ENCODE measurements at places on chromosomes 2 and 18.

DNA sequence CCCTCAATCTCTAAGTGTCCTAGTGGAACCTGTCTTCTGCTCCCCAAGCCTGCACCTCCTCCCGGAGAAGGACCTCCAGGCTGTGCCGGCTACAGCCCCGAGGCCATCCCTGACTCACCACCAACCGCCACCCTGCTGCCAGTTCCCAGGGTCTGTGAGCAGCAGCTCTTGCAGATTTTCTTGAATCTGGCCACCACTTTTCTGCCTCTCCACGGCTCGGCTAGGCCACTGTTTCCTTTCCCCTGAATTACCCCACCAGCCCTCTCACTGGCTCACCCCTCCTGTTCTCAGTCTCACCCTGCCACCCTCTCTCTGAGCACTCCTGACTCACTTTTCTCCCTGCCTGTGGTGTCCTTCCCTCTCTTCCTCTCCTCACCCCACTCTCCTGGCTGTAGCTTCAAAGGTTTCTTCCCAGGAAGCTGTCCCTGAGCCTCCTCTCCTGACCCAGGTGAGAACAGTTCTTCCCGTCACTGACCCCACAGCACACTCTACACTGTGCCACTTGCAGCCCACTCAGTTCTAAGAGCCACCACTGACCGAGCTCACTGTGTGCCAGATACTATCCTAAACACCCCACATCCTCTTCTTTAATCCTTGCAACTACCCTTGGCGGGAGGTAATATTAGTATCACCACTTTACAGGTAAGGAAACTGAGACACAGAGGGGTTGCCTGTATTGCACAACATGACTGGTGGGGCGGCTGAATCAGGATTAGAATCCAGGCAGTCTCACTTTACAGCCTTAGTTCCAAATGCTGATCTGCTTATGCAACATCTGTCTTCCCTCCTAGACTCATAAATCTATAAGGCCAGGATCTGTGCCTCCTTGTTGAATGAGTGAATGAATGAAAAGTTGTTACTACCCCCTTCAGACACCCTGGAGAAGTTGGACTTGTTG is 111.6 kb downstream of the SMAD7 start:
- no peak for DNase-seq

- DNase-seq: no peak
Observed at GRCh38 chr2:64649013-64649484, 4.7 kb downstream of the SERTAD2 start.

- DNase-seq: no peak
Observed at GRCh38 chr2:148969659-148970061, 68.8 kb upstream of the LYPD6B start.

DNA sequence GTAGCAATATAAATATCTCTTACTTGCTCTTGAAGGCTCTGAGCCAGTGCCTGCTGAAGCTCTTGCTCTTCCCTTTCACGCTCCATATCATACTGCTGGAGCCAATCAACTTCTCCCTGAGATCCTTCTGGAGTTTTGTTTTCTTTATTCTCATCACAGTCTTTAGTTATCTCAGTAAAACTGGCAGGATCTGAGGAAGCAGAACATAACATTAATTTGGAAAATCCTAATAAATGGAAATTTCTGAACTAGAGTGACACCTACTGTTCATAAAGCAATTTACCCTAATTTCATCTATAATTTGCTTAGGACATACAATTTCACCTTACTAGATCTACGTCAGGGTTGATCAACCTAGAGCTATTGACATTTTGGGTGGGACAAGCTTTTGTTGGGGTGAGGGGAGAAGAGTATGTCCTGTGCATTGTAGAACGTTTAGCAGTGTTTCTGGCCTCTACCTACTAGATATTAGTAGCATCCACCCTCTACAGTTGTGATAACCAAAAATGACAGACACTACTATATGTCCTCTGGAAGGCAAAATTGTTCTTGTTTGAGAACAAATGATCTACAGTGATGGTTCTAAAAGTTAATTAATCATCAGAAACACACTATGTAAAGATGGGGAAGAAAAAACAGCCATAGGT is 47.2 kb downstream of the VIL1 start:
- DNase-seq: no peak

GRCh38 chr2:168683996-168684395 is 118.4 kb upstream of the NOSTRIN start:
- DNase-seq: no peak

- DNase-seq: peak; percentile 50
Observed at GRCh38 chr18:6885992-6886796, 156.7 kb downstream of the ARHGAP28 start.

DNA sequence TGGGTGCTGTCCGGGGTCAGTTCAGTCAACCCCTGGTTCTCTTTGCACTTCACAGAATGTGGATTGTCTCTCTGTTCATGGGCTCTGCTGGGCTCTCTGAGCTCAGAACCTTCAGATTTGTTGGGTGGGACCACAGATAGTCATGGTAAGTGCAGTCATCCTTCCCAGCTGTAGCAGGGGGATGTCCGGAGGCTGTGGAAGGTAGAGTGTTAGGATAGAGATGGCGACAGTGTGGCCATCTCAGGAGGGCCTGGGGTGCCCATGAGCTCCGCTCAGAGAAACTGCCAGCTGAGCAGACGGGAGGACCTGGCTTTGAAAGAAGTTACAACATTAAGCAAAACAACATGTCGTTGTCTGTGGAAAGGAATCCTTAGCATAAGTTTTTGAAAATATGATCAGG is 149.8 kb downstream of the FAM210A start:
- DNase-seq: no peak

DNA sequence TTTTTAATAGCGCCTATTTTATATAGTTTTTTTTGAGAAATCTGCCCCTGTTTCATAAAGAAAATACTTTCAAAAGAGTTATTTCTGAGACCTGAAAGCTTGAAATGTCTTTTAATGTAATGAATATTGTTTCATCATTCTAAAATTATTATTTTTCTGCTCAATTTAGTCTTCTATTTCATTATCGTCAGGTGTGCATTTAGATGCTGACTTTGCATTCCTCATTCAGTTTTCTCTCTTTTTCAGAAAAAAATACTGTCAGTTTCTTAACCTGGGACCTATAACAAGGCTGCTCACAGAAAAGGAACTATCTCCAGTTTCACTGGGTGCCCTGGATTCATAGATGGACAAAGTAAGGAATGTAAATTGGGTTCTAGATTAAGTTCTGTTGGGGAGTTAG is 1631.7 kb downstream of the SUCLG1 start:
- DNase-seq: no peak

- DNase-seq: no peak
Observed at GRCh38 chr2:152086231-152086630, 12.6 kb downstream of the CACNB4 start.

- DNase-seq: no peak
Observed at GRCh38 chr2:179856205-179856604, 5.2 kb downstream of the ZNF385B start.

GRCh38 chr2:68734688-68735525 is at the start of gene ARHGAP25:
ARHGAP25 (plus strand) TSS chr2:68734811; CDS start chr2:68735200, 389 bp downstream.
- no peak for DNase-seq

DNA sequence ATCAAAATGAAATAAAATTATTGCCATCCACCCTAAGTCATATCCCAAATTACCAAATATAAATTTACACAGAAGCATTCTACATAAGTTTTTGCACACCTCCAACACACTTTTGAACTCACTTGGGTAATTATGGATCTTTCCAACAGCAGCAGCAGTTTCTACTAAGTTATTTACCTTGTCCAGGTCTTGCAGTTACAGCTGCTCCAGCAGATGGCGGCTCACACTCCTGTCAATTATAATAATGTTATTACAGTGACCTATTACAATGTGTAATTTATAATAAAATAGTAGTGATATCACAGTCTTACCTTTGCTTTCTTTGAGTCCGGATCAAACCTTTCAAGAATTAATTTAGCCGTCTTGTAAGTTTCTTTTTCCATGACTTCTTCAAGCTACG is 37.9 kb downstream of the LNPK start:
- no peak for DNase-seq

GRCh38 chr18:8607776-8608742 is 1.2 kb upstream of the RAB12 start:
- no peak for DNase-seq

DNA sequence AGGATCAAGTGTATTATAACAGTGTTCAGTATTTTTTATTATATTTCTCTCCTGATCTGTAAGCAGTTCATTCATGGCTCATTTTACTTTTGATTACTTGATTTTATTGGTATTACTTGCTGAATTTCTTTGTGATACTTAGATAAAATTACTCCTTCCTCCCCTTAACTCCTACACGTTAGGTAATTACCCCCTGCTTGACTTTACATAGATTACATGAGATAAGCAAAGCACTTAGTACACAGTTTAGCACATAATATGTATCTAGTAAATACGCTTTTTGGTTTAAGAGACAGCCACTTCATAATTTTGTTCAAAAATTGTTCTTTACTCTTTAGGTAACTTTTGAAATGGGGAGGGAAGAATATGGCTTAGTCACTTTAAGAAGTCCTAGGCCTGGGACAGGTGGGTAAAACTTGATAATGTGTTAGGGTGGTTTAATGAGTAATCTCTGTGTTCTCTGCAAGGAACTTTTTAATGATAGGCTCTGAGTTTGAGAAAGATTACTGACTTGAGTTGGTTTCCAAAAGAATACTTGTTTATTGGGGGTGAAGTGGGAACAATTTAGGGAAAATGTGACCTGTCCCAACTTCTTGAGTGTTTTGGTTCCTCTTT is 80.9 kb downstream of the NCOA1 start:
- no peak for DNase-seq

DNA sequence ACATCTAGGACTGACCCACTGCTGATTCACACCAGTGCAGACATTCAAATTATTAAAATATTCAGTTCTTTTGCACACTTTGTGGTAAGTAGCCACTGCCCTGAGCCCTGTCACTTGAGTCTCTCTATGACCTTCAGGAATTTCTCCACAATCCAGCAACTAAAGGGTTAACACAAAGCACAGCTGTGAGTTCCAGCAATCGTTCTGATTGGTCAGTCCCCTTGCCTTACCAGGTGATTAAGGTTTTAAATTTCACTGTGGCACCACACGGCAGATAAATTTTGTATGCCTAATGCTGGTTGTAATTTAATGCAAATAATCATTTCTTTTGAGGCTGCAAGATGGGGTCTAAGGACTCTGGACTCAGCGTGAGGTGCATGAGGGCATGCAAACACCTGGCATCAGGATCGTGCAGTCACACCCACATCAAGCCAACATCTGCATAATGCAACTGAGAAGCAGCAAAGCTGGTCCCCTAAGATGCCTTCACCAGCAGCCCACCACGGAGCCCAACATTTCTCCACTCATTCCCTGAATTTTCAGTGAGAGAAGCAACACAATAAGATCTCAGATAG is 36.6 kb downstream of the SLC14A1 start:
- DNase-seq: peak; percentile 24

DNA sequence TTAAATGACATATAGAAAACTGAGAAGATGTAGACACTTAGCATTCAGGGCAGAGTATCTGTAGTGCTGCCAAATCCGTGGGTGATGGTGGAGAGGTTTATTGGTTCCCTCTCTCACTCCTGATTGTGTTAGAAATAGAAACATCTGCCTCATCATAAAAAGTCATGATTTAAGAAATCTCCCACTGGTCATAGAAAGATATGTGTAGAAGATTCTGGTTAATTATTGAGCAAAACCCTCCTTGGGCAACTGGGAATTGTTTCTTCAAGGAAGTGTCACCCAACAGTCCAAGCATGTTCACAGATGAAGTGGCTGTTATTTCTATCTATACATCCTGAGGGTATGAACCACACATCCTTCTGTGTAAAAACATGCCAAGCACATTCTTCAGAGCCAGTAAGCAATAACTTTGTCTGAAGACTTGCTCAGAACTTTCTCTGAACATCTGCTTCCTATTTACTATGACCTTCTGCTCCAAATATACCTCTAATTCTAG is 33.6 kb upstream of the CHRNA1 start:
- no peak for DNase-seq

DNA sequence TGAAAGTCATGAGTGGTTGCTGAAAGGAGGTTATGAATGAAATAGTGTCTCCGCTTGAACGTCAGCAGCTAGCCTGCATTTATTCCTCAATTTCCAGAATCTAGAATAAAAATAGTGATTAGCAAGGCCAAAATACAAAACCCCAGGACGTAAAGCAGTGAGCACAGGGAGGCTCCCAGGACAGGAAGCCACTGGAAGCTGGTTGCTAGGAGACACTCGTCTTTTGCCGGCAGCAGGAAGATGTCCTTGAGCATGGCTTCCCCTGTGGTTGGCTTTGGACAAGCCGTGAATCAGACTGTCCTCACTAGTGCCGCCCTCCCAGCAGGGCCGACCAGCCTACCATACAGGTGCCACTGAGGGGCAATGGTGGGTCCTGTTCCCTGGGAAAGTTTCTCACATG is 374.4 kb downstream of the MTX2 start:
- DNase-seq: no peak

GRCh38 chr2:95074663-95075439 is 46.8 kb downstream of the MRPS5 start:
- DNase-seq: no peak

DNA sequence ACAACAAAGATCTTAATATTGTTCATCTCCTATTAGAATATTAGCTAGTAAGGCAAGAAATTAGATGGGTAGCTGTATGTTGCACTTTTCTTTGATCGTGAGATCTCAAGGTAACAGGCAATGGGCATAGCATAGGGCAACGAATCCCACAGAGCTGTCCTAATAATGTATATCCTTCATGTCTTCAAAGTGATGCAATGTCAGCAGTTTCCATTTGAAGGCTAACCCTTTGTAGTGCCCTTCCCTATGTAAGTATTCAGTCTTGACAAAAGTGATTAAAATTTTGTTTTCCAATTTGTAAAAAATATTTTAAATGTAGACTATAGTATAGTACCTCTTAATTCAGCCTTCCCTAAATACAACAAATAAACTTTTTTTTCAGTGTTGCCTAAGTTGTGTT is 112.5 kb downstream of the PKP4 start:
- no peak for DNase-seq

DNA sequence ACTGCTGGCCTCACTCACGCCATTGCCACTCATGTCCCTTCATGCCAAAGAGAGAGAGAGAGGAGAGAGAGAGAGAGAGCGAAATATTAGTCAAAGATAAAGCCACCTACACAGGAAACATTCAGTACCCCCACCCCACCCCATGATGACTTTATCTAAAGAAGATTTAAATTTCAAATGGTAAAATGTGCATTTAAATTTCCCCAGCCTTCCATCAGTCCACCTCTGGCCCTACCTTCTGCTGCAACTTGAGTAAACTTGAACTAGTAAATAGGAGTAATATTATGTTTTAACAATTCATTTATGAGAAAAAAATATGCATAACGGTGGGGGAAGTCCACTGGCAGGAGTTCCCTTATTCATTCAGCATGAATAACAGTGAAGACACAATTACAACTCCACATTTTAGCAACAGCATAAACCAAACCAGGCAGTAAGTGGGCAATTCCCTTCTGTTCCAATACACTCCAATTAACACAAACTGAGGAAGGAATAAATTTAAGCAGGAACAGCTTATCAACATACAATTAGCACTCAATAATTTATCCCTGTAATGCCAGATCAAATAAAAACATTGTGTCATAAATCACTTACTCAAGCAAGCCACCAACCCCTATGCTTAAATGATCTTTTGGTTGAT is 264.2 kb downstream of the LNPK start:
- no peak for DNase-seq

- no peak for DNase-seq
Observed at GRCh38 chr2:96144481-96145035, 682 bp downstream of the DUSP2 start.

Data from left renal cortex interstitium (tissue), 4 donors.